Astrocyte (in vitro differentiated cells and primary cell): ENCODE measurements at places on chromosomes 11 and 22. TPM values are rescaled to one million over a fixed set of nuclear protein-coding genes. Genes with fewer than 3 reads are reported as not detected.

- no peak overlapping the region for H3K4me3 ChIP-seq
- no peaks in the 10 kb centered on the region for H3K4me1 ChIP-seq
- H3K27me3 ChIP-seq, result no peaks in the 10 kb centered on the region
- H3K36me3 ChIP-seq, result no peaks in the 10 kb centered on the region
- DNase-seq, result no peak
Observed at GRCh38 chr11:123116486-123116885, 54.5 kb upstream of the HSPA8 start.

DNA sequence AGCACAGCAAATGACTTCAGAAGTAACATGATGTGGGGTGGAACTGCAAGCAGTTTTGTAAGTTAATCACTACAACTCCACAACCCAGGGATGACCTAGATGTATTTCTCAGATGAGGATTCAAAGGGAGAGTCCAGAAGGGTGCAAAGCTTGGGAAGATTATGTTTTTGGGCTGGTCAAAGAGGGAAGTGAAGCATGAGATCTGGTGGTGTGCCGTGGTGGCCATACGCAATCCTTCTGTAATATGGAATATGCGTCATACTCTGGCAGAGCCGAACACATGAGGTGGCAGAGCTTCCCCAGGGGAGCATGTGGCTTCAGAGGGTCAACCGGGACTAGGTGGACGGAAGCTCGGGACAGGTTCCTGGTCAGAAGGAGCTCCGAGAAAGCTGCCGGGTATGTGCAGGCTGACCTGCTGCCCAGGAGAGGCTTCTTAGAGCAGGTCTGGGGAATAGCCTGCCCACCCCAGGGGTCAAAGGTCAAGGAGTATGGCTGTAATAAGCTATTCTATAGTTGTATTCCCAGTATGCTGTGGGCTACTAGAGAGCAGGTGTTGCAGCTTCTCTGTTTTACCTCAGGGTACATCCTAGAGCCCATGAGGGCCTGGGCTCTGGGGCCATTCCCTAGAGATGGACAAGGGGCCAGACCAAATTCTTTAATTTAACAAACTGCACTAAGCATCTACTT lies 70.1 kb upstream of the PHOX2A start:
- peaks cover 4% of the 10 kb centered on the region for H3K4me1 ChIP-seq
- H3K27me3 ChIP-seq, result no peaks in the 10 kb centered on the region
- peaks cover 3% of the 10 kb centered on the region for H3K36me3 ChIP-seq
- no peak for DNase-seq
- no peak overlapping the region for H3K4me3 ChIP-seq

Gene NDUFC2
- 251 and 285 TPM in 2 replicates for total RNA-seq

DNA sequence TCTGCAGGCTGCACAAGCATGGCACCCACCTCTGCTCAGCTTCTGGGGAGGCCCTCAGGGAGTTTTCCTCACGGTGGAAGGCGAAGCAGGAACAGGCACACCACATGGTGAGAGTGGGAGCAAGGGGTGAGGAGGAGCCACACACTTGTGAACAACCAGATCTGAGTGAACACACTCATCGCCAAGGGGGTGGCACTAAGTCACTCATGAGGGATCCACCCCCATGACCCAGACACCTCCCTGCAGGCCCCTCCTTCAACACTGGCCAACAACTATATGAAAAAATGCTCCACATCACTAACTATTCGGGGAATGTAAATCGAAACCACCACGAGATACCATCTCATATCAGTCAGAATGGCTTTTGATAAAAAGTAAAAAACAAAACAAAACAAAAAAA lies 722 bp upstream of the KRTAP5-2 start:
- no peaks in the 10 kb centered on the region for H3K4me1 ChIP-seq
- no peaks in the 10 kb centered on the region for H3K36me3 ChIP-seq
- no peak overlapping the region for H3K27ac ChIP-seq
- DNase-seq, result no peak

Gene RFPL1
- not detected in 2 replicates for total RNA-seq

DNA sequence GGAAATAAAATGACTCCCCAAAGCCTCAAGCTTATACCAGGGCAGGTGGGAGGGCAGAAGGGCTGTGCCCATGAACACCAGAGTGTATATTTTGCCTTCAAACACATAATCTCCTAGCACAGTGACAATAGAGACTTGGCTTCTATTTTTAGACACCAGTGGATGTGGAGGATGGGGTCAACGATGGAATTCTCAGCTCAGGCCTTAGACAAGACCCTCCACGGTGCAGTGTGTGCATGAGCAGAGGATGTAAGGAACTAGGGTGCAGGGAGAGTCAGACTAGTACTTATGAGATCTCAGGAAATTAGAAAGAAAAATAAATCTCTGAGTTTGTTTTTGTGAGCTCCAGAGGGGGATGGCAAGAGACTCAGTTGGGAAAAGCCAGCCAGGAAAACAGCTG lies 113.6 kb upstream of the CADM1 start:
- H3K27ac ChIP-seq, result no peak overlapping the region

Gene DENND6B
- total RNA-seq, result 5.4 and 5.8 TPM in 2 replicates

- H3K4me1 ChIP-seq, result no peaks in the 10 kb centered on the region
- no peak for DNase-seq
- H3K4me3 ChIP-seq, result no peak overlapping the region
- no peaks in the 10 kb centered on the region for H3K36me3 ChIP-seq
- H3K27ac ChIP-seq, result no peak overlapping the region
- H3K27me3 ChIP-seq, result no peaks in the 10 kb centered on the region
Observed at GRCh38 chr11:104089481-104089880, 53.0 kb downstream of the DDI1 start.

DNA sequence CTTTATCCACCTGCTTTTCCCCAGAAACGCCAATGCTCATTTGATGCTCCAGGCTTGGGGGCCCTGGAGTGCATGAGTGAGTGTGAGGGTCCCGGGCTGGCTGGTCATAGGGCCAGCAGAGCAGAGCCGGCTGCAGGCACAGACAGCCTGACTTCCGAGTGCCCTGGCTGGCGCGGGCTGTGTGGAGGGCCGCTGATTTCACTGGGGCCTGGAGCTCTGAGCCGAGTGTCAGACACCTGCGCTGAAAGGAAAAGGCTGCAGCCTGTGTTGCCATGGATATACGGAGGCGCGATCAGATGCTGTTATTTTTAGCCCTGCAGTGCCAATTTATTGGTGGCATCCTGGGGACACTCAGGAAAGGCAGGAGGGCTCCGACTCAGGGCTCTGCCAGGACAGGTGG lies 87.6 kb downstream of the ST3GAL4 start:
- H3K36me3 ChIP-seq, result no peaks in the 10 kb centered on the region
- no peaks in the 10 kb centered on the region for H3K4me1 ChIP-seq
- H3K27me3 ChIP-seq, result no peaks in the 10 kb centered on the region
- H3K27ac ChIP-seq, result no peak overlapping the region
- DNase-seq, result no peak

GRCh38 chr22:35152316-35152715 lies 86.4 kb downstream of the ISX start:
- no peak overlapping the region for H3K4me3 ChIP-seq
- no peak for DNase-seq
- H3K27ac ChIP-seq, result no peak overlapping the region
